ENCODE measurements at places on chromosomes 5 and 9. TPM values are rescaled to one million over a fixed set of nuclear protein-coding genes. Genes with fewer than 3 reads are reported as not detected.

GRCh38 chr5:162497455-162497854, 429.9 kb downstream of the GABRG2 start:
- no peak for DNase-seq

GRCh38 chr5:118144540-118144939, 843.8 kb downstream of the DTWD2 start:
- no peak for DNase-seq

- DNase-seq, result no peak
Observed at GRCh38 chr5:170885256-170885655, 23.4 kb downstream of the RANBP17 start.

STPG3 gene
- not detected for total RNA-seq

GHR gene
- total RNA-seq, result 10.3 TPM

DNA sequence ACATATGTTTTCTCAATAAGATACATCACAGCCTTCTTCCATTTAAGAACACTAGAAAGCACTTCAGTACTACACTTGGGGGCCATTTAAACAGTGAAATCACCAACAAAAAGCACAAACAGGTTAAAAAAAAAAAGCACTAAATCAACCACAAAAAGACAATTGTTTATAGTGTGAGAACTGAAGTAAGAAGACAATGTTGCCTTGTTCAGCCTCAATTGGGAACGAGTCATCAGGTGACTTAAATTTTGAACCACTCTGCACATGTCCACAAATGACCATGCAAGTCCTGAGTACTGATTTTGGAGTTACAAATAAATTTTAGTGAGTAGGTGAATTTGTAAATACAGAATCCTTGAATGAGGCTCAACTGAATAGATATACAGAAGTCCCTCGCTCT, 37.2 kb upstream of the HNRNPA0 start:
- DNase-seq, result no peak

Measured in mucosa of descending colon (tissue), 3 donors.